ENCODE measurements at places on chromosomes 5 and 9.

GRCh38 chr5:124860291-124860655 is 113.8 kb upstream of the ZNF608 start:
- no peak for DNase-seq

DNA sequence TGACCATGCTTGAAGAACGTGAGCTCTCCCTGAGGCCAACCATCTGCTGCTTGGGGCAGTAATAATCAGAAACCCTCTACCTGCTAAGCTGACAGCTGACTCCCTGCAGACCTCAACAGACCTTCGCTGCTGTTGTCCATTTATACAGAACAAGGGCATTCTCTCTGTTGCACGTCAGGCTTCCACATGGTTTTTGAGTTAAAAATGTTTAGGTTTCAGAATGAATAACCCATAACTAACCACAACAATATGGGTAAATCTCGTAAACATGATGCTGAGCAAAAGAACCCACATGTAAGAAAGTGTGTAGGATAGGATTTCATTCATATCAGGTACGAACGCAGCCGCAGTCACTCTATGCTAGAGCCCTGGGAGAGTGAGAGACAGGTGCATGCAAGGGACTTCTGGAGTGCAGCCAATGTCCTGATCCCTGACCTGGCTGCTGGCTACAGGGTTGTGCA is 348.5 kb downstream of the MED10 start:
- no peak for DNase-seq

GRCh38 chr5:37308793-37309192 is 59.6 kb upstream of the CPLANE1 start:
- no peak for DNase-seq

DNA sequence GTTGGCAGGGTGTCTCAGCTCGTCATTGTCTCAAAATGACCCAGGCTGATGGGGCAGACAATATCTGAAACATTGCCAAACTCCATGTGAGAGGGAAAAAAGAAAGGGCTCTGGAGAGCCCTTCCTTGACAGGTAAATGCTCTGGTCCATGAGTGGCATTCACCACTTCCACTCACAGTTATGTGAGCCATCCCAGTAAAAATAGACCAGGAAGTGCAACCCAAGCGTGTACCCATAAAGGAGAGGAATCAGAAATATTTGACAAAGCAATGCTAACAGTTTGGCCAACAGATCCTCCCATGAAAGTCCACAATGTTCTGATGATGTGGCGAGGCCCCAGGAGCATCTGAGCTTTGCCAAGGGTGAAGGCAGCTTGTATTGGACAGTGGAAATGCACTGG is 49.4 kb downstream of the ASTN2 start:
- DNase-seq: no peak

DNA sequence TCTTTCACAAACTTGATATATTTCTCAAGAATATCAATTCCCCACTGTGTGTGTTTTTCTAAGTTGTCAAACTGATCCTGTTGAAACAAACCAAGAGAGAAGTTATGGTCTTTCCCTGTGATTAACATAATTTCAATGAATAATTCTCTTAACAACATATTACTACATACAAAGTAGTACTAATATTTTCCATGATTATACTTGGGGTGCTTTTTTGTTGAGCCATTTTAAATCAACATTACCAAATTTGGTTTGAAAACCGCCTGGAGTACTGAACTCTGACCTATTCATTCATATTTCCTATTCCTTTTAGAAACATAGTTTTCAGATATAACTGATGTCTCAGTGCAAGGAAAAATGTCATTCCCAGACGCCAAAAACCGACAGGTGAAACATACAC is 48.1 kb downstream of the FNBP1 start:
- no peak for DNase-seq

DNA sequence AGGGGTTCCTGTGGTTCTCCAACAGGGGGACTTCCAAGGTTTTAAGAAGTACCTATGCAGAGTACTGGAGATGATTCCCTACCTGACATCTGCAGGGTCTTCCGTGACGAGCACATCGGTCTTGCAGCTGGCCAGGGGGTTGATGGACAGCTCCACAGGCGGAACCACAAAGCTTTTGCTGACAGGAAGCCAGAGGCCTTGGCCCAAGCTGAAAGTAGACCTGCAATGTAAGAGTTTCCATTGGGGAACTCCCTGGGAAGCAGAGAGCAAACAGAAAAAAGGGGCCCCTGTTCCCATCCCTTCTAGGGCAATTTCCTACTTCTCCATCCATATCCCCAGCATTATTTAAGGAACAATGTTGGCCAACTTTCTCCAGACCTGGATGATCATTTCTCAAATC is 288.0 kb downstream of the TRIM32 start:
- DNase-seq: no peak
